ENCODE measurements at places on chromosomes 6 and 20.

GRCh38 chr6:46353528-46353927, 137.7 kb downstream of the RCAN2 start:
- DNase-seq: no peak

DNA sequence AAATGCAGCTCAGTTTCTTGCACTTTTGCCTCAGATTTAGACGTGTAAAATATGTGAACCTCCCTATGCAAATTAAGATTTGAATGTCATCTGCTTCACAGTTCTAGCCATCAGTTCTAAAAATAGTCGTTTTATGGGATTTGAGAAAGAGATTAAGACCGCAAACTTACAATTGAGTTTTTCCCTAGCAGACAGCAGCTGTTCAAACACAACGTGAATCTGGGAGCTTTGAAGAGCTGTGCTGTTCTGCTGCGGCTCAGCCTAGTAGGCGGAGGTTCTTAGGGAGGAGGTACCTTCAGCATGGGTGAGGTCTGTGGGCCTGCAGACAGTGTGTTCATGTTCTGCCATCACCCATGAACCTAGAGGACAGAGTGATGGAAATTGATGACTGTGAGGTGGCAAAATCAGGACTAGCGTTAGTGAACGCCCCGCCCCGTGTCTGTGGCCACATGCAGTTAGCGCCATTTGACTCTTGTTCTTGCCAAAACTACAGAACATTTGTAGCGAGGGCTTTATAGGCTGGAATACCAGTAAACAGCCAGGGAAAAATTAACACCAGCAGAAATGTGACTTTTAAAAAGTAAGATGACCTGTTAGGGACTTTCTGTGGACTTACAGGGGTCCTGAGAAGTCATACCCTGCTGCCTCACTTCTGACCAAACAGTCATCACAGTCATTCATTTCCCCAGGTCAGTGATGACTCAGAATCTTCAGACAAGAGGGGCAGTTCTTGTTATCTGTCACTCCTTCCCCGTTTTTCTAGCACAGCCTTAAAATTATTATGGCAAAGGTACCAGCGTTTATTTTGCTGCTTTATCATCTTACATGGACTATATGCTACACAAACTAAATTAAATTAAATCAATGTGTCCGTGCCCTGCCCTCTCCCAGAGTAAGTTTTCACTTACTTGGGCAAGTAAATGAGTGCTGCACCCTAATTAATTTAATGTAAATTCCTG, 84.3 kb upstream of the TMEM181 start:
- no peak for DNase-seq

GRCh38 chr6:21188505-21189223, 404.9 kb upstream of the SOX4 start:
- DNase-seq: no peak

- DNase-seq: no peak
Measured at GRCh38 chr6:127173156-127173940, 54.9 kb downstream of the RSPO3 start.

GRCh38 chr6:113650610-113650979, 206.6 kb upstream of the MARCKS start:
- no peak for DNase-seq

DNA sequence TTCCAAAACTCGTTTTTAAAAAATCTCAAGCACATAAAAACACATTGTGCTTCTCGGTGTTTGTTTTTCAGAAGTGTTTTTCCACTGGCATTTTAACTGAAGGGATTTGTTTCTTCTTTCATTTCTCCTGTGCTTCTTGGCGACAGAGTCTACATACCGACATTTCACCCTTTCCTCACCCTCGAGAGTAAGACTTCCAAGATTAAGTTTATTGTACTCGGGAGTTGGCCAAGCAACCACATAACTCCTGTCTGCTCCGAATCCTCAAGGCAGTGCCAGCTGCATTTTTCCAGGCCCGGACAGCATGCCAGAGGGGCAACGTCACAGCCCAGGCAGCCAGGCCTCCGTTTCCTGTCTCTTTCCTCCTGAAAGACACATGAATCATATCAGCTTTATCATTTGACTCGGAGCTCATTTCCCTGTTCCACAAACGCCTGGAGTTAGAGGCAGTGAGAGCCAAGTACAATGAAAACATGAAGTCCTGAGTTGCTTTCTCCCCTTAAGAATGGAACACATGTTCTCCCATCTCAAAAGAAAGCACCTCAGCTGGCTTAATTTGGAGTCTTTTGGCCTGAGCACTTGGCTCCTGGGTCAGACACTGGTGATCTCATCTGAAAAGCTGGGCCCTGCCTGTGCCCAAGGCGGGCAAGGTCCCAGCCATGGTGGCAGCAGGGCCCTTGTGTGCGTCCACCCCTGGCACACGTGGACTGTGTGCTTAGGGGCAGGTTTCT, 23.2 kb upstream of the FAM50B start:
- DNase-seq: peak; percentile 62

DNA sequence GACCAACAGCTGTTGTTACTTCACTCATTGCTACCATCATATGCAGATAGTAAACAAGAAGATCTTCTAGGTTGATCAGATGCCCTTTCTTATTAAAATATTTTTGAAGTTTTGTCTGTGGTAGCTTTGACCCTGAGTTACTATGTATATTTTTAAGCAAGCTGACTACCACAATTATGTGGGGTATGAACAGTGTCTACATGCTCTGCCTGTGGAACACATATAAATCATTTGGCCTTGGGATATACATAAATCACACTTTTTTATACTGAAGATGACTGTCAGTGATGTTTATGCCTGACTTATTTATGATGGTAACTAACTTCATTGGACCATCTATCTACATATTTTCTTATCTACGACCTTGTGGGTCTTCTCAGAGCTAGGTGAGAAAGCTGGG, 44.2 kb downstream of the LIN28B start:
- no peak for DNase-seq
